ENCODE measurements at places on chromosomes 3 and 15. TPM values are rescaled to one million over a fixed set of nuclear protein-coding genes. Genes with fewer than 3 reads are reported as not detected.

CHAC1 gene
- polyA plus RNA-seq = 15.6 TPM

GRCh38 chr3:72081471-72082185 lies 296.7 kb upstream of the PROK2 start:
- peak overlapping the region; percentile 5 for H3K27ac ChIP-seq
- no peak overlapping the region for H3K4me3 ChIP-seq
- H3K4me1 ChIP-seq = no peaks in the 10 kb centered on the region
- no peaks in the 10 kb centered on the region for H3K27me3 ChIP-seq
- no peaks in the 10 kb centered on the region for H3K36me3 ChIP-seq

GRCh38 chr15:77548589-77549557 lies 83.8 kb downstream of the LINGO1 start:
- H3K27me3 ChIP-seq = no peaks in the 10 kb centered on the region
- no peaks in the 10 kb centered on the region for H3K36me3 ChIP-seq
- peaks cover 9% of the 10 kb centered on the region for H3K4me1 ChIP-seq

KCTD6 gene
- 13.8 TPM for polyA plus RNA-seq

DNA sequence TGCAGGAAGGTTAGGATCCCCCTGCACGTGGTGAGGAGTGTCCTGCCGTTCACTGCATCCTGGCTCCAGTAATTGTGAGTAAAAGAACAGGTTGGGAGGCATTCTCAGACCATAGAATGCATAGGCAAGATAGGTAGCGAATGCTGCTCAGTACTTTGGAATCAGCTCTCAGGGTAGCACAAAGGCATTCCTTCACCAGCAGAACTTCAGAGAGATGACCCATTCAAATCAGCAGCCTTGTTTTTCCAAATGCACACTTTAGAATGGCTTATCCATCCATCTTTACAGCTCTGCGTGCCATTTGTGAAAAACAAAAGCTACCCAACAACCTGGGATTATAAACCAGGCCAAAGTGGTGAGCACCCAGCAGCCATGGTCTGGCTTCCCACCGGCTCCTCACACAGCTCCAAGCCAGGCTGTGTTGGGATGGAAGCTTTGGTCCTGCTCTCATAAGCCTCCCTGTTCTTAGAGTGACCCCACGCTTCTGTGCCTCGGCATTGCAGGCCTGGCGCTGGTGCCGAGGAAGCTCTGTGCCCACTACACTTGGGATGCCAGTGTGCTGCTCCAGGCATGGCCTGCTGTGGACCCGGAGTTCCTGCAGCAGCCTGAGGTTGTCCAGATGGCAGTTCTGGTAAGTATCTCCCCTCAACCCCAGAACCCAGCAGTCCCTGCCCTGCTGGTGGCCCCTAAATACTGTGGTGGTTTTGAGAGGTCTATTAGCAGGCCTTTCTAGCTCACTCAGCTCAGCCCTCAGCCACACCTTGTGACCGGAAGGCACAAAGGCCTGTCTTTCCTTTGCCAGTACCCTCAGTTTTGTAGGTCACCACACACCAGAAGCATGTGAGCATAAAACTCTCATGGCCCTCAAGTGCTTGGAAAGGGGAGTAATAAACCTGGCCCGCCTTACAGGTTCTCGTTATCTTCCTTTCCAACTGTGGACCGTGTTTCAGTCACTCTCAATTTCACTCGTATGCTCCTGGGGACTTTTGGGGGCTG lies 52.9 kb upstream of the LIMD1 start:
- no peaks in the 10 kb centered on the region for H3K27me3 ChIP-seq
- no peaks in the 10 kb centered on the region for H3K36me3 ChIP-seq
- H3K4me3 ChIP-seq = no peak overlapping the region
- no peak overlapping the region for H3K27ac ChIP-seq
- H3K4me1 ChIP-seq = no peaks in the 10 kb centered on the region
- DNase-seq = no peak

DNA sequence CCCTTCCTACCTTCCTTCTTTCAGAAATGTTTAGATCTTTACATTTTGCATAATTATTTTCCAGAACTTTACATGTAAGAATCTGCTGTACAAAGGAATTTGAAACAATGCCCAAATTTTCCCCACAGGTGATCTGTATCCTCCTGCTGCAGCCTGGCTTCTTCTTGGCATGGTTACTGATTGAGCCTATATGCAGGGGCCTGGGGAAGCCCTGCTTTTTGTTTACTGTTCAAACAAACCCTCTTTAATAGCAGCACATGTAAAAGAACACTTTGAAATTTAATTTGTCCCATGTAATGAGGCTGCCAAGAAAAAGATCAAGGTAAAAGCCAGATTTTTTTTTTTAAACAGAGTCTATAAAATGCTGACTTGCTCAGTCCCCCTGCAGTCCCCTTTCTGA lies 432.2 kb downstream of the TUSC7 start:
- peaks cover 7% of the 10 kb centered on the region for H3K4me1 ChIP-seq
- H3K27me3 ChIP-seq = no peaks in the 10 kb centered on the region
- no peak overlapping the region for H3K4me3 ChIP-seq
- H3K27ac ChIP-seq = no peak overlapping the region

DNA sequence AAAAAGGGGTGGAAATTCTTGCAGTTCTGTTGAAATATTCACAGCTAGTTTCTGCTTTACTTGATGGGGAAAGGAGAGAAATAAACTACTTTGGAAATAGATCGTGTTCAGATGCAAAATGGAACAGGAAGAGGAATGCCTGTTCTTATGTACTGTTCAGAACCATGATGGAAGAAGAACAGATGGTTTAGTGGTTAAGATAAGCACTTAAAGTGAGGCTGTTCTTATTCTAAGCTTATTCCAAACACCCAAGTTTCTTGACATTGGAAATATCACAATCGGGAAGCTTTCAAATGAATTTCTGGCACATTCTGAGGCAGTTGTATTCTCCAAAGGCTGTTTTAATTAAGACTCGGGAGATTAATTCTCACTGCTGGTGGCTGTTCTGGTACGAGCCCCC lies 228.5 kb downstream of the LSAMP start:
- DNase-seq = no peak
- no peak overlapping the region for H3K4me3 ChIP-seq
- no peaks in the 10 kb centered on the region for H3K36me3 ChIP-seq
- H3K4me1 ChIP-seq = no peaks in the 10 kb centered on the region

DNA sequence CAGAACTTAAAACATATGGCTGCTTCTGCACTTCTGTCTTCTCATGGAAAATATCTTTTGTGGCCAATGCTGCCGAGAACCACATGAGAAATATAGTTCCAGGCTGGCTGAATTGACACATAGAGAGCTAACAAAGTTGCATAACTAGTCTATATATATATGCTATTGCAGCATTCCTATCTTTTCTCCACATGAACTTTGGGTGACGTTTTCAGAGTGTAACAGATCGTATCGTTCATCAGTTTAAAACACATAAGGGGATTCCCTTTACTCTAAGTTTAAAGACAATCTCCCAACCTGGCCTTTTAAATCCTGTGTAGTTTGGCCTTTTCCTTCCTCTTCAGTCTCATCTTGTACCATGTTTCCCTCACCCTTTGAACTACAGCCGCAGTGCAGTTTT lies 394.2 kb upstream of the CBLB start:
- no peak overlapping the region for H3K4me3 ChIP-seq
- peak; percentile 27 for DNase-seq
- no peaks in the 10 kb centered on the region for H3K27me3 ChIP-seq
- H3K27ac ChIP-seq = peak overlapping the region; percentile 68
- H3K4me1 ChIP-seq = peaks cover 12% of the 10 kb centered on the region

GRCh38 chr3:25142609-25143355 lies 285.3 kb upstream of the RARB start:
- no peaks in the 10 kb centered on the region for H3K36me3 ChIP-seq
- H3K4me3 ChIP-seq = no peak overlapping the region
- no peaks in the 10 kb centered on the region for H3K4me1 ChIP-seq

DNA sequence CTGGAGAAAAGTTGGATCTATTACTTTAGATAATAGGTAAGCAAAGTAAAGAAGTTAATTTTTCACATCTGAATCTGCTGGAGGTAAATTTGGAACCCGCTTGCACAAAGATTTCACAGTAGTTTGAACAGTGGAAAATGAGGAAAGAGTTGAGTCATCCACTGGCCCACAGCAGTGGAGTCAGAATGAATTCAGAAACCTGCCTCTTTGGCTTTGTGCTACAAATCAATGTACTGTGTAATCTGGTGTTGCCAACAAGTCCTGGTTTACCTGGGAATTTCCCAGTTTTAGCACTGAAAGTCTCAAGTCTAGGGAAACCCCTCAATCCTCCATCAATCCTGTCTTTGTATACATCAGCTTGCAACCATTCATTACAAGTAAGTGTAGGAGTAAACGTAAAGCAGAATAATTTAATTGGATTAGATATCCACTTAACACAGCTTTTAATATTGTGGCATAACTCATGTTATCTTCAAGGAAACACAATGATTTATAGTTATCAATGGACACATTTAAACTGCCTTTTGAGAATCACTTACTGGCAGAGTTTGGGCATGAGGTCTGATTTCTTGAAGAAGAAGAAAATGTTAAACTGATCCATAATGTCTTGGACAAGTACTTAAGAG lies 100.6 kb downstream of the DCLK3 start:
- DNase-seq = no peak
- no peak overlapping the region for H3K4me3 ChIP-seq
- H3K27me3 ChIP-seq = peaks cover 16% of the 10 kb centered on the region
- no peaks in the 10 kb centered on the region for H3K4me1 ChIP-seq

GRCh38 chr3:5296362-5296761 lies 108.9 kb downstream of the EDEM1 start:
- H3K27me3 ChIP-seq = no peaks in the 10 kb centered on the region
- H3K4me1 ChIP-seq = no peaks in the 10 kb centered on the region
- DNase-seq = no peak
- H3K4me3 ChIP-seq = no peak overlapping the region
- H3K27ac ChIP-seq = no peak overlapping the region

DNA sequence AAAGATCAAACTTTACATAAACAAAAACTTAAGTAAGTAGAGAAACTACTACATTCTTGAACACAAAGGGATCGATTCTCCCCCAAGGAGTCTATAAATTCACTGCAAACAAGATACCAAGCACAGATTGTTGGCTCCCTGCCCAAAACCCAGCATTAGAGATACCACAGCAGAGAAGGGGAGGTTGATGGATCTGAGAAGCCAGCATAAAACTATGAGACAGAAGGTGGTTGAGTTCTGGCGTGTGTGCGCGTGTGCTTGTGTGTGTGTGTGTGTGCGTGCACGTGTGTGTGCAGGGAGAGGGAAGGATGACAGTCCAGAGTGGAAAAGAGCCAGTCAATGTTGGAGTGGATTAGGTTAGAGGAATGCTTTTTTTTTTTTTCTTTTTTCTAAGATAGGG lies 143.2 kb upstream of the PRR20G start:
- no peaks in the 10 kb centered on the region for H3K36me3 ChIP-seq
- H3K4me1 ChIP-seq = no peaks in the 10 kb centered on the region
- DNase-seq = no peak
- H3K4me3 ChIP-seq = no peak overlapping the region
- peaks cover 13% of the 10 kb centered on the region for H3K27me3 ChIP-seq

DNA sequence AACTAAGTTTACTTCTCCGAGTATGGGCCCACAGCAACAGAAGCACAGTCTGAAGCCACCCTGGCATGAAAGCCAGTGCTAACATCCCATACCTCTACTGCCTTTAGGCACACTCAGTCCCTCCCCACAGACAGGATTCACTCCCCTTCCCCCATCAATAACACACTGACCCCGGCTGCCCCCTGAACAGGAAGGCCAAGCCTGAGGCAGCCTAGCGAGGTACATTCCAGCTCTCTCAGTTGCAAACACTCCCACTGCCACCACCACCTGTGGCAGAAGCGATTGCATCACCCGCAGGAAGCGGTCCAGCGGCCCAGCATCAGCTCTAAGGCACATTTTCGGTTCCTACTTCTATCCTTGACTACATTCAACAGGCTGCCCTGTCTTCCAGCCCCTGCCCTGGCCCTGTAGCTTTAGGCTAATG lies 7.0 kb upstream of the BMF start:
- H3K4me1 ChIP-seq = no peaks in the 10 kb centered on the region
- no peak overlapping the region for H3K4me3 ChIP-seq

DNA sequence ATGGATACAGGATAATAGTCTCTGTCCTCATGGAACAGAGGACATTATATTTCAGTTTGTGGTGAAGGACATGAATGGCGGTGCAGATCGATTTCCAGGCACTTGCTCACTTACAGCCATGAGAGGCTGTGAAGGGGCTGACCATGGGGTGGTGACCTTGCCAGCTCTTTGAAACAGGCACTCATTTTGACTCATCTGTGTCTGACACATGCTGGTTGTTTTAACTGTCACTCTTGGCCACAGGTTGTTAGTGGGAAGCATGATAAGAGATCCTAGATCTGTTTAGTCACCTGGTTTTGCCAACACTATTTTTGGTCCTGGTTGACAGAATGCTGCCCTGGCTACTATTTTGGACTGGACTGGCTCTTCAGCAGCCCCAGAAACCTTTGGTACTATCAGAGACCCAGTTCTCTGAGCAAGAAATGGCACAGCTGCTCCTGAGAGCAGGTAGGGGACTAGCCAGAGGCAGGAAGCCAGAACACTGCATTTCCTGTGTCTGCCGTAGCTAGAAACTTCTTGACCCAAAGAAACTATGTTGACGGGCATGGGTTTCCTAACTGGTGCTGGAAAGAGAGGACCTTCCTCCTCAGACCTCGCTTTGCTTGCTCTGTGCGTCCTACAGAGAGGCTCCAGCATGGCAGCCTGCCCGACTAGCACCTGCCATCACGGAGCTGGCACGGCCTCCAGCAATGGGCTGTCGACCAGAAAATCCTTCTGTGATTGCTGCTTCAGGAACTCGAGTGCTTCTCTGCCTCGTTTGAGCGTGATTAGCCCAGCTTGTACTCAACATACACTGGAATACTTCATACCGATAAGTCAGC lies 6.3 kb downstream of the PXYLP1 start:
- peaks cover 7% of the 10 kb centered on the region for H3K4me1 ChIP-seq
- no peak overlapping the region for H3K4me3 ChIP-seq

DNA sequence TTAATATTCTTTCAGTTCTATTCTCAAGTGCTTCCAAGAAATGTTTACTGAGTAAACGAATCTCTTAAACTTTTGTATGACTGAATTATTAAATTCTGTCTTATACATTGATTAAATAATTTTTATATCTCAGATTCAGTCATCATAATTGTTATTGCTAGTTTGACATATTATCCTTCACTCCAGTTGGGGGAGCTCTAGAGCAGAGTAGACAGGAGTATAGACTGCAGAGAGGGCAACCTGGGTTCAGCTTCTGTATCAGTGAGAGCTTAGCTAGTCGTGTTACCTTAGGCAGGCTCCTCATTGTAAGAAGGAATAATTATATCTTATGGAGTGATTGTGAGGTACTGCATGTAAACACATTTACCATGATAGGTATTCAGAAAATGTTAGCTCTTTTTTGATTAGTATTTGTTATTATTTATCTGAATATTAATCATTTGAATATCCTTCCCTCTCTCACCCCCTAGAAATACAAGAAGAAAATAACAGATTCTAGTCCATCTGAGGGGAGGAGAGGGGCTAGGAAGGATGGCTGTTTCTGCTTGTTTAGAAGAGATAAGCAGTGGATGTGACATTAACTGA lies 31.0 kb upstream of the ZCWPW2 start:
- no peaks in the 10 kb centered on the region for H3K36me3 ChIP-seq
- H3K27me3 ChIP-seq = no peaks in the 10 kb centered on the region
- peak; percentile 62 for DNase-seq

DNA sequence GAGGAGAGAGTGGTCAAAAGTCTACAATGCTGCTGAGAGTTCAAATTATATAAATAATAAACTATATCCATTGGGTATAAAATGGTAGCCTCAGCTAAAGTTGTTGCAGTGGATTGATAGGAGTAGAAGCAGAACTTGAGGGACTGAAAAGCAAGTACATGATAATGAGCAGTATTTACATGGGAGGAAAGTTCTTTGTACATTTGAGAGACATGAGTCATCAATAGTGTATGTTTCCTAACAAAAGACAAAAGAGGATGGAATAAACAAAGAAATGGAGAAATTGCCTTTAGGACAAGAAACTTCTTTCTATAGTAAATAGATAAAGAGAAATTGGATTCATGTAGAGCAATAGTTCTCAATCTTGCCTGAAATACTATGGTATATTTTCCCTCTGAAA lies 110.0 kb upstream of the PLSCR5 start:
- no peaks in the 10 kb centered on the region for H3K4me1 ChIP-seq
- H3K36me3 ChIP-seq = no peaks in the 10 kb centered on the region
- H3K27me3 ChIP-seq = no peaks in the 10 kb centered on the region
- no peak overlapping the region for H3K27ac ChIP-seq
- DNase-seq = no peak
